Germinal center (tissue), 1 donor: ENCODE measurements at places on chromosomes 12 and 14.

DNA sequence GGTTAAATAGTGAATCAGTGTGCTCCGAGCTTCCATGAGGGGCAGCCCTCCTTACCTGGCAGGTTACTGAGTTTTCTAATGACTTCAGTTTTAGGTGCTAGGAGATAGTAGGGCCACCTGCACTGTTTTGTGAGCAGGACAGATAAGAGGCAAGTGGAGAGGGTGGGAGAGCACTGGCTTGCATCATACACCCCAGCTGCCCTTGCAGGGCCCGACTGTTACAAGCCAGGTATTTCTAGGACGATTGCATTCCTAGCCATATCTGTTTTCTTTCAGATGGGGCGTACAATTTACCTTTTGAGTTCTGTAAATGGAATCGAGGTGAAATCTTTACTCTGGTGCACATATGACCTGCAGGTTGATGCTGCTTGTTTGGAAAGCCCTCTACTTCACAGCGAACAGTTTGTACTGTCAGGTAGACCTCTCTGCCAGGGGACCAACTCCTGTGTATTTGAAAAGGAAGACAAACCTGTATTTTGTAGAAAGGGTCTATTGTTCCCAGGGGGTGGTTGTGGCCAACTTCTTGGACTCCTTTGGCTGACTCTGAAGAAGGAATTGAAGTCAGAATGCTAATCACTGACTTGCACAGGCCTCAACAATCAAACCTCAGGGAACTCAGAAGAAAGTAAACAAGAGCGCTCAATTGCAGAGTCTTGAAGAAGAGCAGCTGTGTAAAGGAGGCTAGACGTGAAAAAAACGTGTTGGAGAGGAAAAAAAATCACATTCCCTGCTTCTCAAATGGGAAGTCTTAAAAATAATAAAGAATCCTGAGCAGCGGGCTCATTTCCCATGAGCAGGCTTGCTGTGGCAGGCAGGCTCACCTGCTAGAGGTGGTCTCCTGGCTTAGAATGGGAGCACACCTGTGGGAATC, 57.3 kb downstream of the ETV6 start:
- DNase-seq, result no peak

DNA sequence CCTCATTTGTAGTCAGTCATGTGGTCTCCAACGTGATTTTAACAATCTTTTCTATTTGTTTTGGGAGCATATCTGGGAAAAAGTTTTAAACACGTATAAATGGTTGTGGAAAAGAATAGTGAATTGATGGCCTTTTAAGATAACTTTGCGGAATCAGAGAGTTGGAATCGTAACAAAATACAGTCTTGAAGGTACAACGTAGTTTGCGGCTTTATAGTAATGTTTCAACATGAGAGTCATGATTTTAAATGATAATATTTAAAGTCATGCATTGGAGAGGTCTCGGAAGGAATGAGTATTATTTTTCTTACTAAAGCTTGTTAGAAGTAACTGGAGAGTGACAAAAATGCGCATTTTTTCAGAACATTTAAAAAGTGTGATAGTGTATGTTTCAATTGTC, 1.6 kb downstream of the AEBP2 start:
- DNase-seq, result no peak

- DNase-seq, result no peak
Measured at GRCh38 chr14:58275527-58276190, 22.7 kb upstream of the ARID4A start.

DNA sequence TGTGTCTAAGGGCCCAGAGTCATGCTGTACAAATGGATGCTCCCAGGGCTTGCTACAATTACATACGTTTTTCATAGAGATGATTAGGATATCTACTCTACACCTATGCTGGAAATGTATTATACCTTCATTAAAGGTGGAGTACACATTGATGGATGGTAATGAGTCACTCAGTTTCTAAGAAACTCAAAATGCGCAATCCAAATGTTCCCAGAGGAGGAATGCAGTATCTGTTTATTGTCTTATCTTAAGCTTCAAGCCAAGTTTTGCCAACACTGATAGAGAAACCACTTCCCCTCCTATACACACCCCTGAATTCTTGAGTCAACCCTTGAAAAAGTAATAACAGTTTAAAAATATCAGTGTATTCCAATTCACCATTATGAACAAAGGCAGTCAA, 266.6 kb upstream of the FAR2 start:
- no peak for DNase-seq

DNA sequence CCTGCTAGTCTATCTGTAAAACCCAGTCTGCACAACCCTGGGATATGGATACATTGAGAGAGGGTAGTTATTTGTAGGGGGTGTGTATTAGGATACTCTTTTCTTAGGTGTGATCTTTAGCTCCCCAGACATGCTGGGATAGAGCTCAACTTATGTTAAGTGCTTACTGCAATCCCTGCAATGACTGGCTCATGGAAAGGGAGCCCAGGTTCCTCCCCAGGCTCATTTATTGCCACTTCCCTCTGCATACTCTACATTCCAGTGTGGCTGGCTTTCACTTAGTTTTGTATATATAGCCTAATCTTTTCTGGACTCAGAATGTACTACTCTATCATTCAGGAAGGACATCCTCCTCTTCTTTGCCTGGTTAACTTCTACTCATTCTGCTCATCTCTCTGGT, 172.0 kb downstream of the SYT10 start:
- DNase-seq, result no peak

DNA sequence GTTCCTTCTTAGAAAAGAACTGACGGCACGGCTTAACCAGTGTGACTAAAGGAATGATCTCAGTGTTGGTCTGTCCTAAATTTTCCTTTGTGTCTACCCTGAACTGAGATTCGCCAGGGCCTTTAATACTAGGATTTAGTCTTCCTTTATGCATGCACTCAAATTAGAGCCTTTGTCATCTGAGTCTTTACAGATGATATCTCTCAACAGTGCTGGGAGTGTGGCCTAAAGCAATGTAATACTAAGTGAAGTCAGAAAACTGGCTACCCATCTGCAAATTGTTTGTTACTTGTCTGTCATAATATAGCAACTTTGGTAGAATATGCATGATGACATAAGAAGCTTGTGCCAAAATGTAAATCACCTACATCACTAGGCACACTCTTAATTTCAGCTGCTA, 95.4 kb downstream of the PTPRO start:
- no peak for DNase-seq

- no peak for DNase-seq
Measured at GRCh38 chr14:85115921-85116320, 414.0 kb upstream of the FLRT2 start.

DNA sequence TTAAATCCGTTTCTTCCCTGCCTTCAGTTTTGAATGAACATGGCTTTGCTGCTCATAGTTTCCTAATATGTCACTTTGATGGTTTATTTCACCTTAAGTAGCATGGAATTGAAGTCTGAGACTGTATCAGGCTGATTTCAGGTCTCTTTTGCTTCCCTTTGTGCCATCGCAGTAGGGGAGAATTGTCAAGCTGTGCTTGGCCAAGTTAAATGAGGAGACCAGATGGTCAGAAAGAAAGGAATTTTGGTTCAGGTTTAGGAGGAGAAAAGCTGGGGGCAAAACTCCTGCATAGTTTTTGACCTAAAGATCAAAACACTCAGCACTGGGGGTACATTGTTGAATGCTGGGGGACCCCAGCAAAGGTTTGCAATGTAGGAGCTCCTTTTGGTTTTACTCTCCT, 398.4 kb downstream of the NUAK1 start:
- DNase-seq, result no peak
